ENCODE measurements at places on chromosomes 7 and 10.

DNA sequence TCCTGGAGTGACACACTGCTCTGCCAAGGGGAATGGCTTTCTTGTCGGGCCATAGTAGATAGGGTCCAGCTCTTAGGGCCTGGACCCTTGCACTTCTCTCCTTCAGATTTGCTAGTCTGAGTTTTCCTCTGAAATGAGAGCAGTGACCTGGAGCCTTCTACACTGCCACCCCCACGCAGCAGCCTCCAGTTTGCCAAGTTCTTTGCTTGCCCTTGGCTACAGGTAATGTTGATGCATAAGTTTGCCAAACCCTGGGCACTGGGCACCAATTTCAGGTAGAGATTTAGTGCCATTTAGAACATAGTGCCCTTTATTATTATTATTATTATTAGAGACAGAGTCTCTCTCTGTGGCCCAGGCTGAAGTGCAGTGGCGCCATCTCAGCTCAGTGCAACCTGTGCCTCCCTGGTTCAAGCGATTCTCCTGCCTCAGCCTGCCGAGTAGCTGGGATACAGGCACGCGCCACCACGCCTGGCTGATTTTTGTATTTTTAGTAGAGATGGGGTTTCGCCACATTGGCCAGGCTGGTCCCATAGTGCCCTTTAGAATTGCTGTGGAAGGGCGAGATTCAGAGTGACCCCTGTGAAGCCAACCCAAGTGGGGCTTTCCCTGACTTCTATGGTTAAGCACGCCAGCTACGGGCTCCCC, 14.5 kb downstream of the EEPD1 start:
- DNase-seq = no peak

GRCh38 chr10:71809628-71810027, 36.3 kb upstream of the VSIR start:
- DNase-seq = no peak

- no peak for DNase-seq
Observed at GRCh38 chr7:36904802-36905201, 180.5 kb upstream of the AOAH start.

DNA sequence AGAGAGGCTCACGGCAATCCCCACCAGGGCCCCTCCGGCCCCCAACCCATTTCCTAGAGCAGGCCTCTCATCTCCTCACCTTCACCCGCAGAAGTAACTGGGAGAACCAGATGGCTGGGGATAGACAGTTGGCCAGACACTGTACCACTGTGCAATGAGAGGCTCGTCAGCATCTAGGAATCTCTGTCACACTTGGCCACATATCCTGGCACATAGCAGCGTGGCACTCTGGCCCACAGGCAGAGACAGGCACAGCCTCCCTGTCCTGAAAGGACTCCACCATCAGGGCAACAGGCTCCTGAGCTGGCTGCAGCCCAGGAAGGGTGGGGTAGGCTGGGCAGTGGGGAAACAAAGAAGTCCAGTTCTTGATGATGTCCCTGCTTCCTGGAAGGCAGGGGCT, 45.8 kb downstream of the C10orf143 start:
- DNase-seq = no peak

DNA sequence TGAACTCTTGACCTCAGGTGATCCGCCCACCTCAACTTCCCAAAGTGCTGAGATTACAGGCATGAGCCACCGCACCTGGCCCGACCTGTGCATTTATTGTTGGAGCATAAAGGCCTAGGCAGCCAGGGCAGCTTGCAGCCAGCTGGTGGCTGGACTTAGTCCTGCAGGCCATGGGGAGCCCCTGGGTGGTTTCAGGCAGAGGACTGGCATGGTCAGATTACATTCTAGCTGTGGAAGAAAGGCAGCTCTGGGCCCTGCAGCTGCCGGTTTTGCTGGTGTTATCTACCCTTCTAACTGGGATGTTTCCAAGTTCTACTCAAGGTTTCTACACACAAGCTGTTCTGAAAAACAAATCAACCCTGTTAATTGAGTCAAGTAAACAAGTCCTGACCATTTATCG, 22.7 kb upstream of the MKRN1 start:
- no peak for DNase-seq

DNA sequence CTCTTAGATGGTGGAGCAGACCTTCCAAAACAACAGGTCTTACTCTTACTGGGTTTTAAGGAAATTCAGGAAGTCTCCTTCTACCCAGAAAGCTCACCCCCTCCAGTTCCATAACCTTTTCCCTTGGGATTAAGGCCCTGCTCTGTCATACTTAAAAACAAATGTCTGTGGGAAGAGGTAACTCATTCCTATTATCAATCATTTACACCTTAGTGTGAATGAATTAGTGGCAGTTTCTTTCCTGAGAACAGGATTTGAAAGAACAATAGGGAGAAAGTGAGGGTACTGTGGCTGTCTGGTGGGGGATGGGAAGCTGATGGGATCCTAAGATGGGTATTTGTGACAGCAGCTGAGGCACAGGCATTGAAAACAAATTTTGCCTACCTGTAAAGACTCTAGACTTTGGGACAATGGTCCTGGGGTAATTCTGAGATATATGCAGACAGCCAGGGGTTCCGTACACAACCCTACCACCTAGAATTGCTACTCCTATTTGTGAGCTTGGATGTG, 22.2 kb upstream of the PDLIM1 start:
- DNase-seq = no peak

GRCh38 chr10:90344226-90344625, 513.6 kb downstream of the HTR7 start:
- DNase-seq = no peak

- no peak for DNase-seq
Observed at GRCh38 chr7:67854221-67855178, 857.9 kb downstream of the TYW1 start.

DNA sequence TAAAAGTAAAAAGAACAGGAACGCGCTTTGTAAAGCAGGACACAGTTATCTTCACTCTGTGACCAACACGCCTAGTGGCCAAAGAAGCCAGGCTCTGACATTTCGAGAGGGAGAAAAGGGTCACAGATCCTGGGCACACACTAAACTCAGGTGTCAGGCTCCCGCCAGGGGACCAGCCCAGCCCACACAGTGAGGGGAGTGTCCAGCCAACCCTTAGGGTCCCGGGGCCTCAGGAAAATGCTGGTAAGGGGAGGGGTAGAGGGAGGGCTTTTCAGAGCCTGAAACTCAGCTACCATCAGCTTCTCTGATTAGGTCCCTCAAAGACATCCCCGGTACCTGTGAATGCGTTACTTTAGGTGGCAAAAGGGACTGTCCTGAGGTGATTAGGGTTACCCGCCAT, 16.6 kb downstream of the ANXA11 start:
- no peak for DNase-seq

GRCh38 chr7:155285833-155286232, 11.8 kb upstream of the INSIG1 start:
- no peak for DNase-seq
